ENCODE measurements at places on chromosomes 12 and 14.
A peak's percentile ranks its signal among the peaks of the same experiment; 100 is the strongest.

DNA sequence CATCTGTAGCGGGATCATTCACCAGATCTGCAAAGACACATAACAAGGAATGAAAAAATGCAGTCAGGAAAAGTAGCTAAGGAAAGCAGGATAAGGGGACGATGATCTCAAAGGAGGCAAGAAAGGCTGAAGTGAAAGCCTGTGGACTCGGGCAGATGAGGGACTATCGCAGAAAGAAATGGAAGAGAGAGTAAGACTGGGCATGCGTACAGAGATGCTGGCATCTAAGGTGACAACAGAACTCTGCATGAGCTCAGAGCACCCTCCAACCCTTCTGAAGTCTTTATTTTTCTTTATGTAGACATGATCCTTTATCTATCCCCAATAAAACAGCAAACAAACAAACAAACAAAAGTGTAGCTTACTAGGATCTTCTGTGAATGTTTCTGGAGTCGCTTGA is 7.2 kb downstream of the MFAP5 start:
- no peak for DNase-seq

- peak; percentile 92 for DNase-seq
Measured at GRCh38 chr12:87924149-87924548, 105.1 kb downstream of the C12orf50 start.

DNA sequence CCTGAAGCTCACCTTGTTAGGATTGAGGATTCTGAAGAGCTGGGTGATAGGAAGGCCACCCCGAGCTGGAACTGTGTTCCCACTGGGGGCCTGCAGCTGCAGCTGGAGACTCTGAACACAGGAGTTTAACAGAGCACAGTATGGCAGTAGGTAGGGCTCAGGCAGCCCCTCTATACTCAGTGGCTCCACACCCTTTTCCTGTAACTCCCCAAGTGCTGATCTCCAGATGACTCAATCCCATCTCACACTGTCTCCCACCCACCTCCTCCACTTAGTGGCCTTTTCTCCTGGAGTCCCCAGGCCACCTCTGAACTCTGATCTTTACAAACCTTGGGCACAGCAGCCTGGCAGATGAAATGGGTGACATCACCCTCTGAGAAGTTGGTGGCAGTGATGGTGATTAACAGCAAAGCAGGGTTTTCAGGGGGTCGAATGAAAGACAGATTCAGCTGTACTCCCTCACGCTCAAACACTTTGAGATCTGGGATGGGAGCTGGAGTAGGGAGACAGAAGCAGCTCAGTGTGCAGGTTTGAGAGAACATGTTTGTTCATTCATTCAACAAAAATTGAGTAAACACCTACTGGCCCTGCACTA is 4.0 kb downstream of the THTPA start:
- no peak for DNase-seq

DNA sequence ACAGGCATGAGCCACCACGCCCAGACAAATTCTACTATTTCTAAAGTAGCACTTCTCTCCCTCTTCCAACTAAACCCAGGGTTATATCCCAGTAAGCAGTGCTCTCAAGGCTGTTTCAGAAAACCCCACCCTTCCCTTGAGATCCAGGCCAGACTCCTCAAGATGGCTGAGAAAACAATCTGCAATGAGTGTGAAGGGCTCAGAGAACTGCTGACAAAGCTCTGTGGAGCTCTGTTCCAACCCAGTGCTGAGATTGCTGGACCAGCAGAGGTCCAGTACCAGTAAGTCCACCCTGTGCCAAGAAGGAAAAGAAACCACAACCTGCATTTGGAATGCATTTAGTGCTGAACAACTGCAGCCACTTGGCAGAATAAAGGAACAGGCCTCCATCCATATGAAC is 3.7 kb upstream of the IFFO1 start:
- DNase-seq = no peak

- DNase-seq = no peak
Measured at GRCh38 chr12:117231750-117232149, 41.5 kb upstream of the FBXO21 start.

DNA sequence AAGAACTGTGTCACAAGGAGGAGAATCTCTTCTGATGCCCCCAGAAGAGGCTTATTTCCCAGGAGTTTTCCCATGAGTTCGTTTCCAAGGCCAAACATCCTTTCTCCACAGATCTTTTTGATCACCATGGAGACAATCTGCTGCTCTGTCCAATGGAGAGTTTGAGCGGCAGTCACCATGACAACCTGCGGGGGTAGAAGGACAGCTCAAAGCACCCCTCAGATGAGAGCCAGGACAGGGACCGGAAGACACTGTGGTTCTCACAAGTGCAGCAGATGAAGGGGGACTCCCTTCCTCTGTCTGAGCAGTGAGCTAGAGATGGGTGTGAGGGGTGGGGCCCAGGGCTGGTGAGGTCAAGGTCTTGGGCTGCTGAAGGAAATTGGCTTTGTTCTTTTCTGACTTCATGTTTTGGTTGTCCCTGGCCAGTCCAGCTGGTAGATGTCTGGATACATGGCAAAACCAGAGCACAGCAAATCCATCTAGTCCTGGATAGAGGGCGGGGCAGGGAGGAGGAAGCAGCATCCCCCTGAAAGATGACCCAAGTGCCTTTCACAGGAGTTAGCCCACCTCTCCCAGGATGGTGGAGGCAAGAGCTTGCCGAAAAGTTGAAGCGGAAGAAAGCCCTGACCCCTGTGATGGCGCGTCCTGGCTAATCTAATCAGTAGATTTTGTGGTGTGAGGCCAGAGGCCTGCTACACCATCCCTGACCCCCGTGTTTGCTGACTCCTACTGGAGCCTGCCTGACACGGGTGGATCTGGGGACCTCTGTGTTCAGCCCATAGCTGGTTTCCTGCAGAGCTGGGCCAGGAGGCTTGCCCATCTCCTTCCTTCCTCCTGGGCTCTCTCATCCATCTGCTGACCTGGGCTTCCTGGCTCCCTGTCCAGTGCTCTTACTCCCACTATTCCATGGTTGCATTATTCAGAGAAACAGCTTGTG is 24.4 kb downstream of the DHRS2 start:
- no peak for DNase-seq

- DNase-seq = no peak
Measured at GRCh38 chr14:103899316-103899715, 28.9 kb upstream of the TDRD9 start.

DNA sequence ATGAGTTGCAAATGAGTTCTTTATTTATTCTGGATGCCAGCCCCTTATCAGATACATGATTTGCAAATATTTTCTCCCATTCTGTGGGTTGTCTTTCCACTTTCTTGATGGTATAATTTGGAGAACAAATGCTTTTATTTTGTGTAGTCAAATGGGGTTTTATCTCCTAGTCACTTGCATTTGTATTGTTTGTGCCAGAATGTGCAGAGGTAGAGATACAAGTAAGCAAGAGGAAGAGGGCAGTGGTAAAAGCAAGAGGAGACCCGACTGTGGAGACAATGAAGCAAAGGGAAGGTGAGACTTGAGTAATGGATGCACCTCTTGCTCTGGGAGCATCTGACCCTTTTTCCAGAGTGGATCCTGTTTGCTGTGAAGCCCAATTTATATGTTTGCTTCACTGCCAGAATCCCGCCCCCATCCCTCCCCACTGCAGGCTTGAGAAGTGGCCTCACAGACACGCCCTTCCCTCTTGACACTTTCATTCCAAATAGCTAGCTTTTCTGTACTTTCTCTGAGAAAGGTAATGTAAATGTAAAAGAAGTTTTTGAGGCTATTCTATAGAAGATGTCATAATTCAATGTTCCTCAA is 786 bp upstream of the PFKM start:
- peak; percentile 30 for DNase-seq

DNA sequence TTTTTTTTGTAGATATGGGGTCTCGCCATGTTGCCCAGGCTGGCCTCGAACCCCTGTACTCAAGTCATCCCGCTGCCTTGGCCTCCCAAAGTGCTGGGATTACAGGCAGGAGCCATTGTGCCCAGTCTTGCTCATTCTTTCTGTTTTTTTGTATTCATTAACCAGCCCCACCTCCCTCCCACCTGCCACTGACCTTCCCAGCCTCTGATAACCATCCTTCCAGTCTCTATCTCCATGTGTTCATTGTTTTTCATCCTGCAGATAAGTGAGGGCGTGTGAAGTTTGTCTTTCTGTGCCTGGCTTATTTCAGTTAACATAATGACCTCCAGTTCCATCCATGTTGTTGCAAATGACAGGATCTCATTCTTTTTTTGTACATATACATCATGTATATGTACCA is 19.0 kb downstream of the MYL2 start:
- no peak for DNase-seq

DNA sequence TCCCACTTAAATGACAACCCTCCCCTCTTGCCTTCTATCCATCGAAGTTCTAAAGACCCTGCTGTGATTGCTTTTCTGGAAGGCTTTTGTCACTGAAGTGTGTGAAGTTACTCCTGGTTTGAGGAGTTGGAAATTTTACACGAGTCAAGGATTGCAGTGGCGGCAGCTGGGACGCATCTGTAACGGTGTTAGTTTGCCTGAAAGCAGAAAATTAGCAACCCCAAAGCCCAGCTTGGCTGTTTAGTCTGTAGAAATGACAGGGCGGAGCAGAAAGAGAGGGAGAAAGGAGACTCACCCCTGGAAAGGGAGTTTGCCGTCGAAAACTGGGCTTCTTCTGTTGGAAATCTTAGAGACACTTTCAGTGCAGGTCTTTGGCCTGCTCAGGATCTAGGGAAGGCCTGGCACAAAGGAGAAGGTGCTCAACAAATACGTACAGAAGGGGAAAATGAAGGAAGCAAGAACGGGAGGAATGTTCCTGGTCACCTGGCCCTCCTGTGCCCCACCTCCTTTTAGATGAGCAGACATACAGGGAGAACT is 931 bp upstream of the MYF5 start:
- DNase-seq = peak; percentile 66

- DNase-seq = peak; percentile 43
Measured at GRCh38 chr12:45557016-45557415, 172.5 kb upstream of the ARID2 start.

GRCh38 chr12:76450690-76451089 is 102.5 kb upstream of the BBS10 start:
- no peak for DNase-seq

- DNase-seq = no peak
Measured at GRCh38 chr12:31929027-31929526, 30.1 kb upstream of the RESF1 start.

- DNase-seq = peak; percentile 91
Measured at GRCh38 chr12:3137268-3137781, 60.1 kb downstream of the TSPAN9 start.

DNA sequence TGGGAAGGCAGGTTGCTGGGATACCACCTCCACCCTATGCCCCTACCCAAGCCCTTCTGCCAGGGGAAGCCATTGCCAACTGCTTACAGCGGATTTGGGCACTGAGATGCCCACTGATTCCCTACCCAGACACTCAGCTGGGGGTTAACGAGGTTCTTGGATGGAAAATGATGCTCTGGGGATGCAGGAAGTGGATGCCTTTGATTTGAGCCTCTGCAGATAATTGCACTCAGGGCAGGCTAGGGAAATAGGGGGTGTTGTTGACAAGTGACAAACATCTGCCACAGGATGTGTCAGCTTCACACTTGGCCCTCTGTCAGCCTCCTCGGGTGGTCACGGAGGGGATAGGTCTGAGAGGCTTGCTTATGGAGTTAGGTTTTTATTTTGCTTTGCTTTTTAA is 57.4 kb downstream of the RPH3A start:
- no peak for DNase-seq

DNA sequence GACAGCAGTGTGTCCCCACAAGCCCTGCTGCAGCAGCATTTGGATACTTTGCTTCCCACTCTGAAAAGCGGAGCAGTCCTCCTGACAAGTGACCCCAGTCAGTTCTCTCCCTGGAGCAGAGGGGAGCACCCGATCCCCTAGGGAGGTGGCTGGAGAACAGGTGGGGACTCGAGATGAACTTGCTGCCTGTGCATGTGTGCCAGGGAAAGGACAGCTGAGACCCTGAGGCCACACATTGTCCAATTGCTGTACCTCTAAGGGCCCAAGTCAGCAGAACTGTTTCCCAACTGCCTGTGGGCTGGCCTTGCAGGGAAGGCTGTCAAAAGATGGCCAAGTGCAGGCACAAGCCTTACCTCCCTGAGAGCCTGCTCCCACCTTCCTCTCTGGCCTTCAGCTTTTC is 55.1 kb downstream of the IFT43 start:
- peak; percentile 48 for DNase-seq

DNA sequence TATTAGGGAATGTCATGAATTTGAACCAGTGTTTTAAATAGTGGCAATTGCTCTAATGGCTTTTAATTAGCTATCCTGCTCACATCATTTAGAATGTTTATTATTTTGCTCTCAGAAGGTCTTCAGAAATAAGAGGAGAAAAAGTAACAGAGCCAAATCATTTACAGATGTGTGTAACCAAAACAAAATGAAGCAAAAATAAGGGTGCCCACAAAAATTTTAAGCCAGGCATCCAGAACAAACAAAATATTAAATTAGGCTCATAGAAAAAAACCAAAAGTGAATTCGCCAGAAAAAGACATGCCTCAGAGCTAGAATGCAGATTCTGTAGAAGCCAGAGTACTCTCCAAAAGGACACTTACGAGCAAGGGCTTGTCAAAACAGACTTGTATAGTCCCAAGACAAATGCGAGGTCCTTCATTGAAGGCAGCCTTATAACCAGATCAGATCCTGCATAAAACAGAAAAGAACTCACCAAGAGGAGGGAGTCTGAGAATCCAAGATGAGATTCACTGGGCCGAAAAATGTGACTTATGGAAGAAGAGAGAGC is 20.2 kb upstream of the SERPINA1 start:
- DNase-seq = no peak

GRCh38 chr14:39860596-39861228 is 428.5 kb upstream of the FBXO33 start:
- DNase-seq = no peak

- DNase-seq = no peak
Measured at GRCh38 chr12:6276956-6277620, 33.4 kb upstream of the PLEKHG6 start.

- no peak for DNase-seq
Measured at GRCh38 chr14:55772486-55772885, 192.5 kb downstream of the KTN1 start.

DNA sequence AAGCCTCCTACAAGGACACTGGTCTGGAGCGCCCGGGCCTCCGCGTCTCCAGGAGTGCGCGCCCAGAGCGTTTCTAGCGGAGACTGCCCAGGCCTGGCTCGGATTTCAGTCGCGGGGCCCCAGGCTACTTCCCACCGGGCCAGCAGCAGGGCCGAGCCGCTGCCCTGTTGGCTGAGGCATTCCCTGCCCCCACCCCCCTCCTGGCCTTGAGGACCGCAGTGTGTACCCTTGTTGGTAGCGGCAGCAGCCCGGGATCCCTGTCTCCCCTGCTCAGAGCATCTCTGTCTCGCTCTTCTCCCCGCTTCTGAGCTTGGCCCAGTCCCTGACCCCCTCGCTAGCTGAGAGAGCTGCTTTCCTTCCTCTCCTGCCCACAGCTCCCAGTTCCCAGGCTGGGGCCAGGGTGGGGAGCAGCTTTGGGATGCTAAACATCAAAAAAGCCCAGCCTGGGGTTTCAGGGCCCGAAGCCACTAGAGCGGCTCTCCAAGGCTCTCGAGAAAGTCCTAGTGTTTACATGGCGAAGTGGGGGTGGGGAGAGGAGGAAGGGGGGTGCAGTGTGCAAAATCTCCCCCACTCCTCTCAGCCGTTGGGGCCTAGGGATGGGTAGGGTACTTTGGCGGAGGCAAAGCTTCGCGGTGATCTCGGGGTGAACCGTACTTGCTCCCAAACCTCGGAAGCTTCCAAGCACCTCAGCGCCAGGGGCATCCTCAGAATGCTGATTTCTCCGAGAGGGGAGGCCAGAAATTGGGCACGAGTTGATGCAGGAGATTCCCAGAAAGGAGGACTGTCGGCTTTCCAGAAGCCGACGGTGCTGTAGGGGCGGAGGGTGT is 6.4 kb downstream of the NKX2-1 start:
- no peak for DNase-seq

- DNase-seq = no peak
Measured at GRCh38 chr12:56450241-56450640, 1.0 kb upstream of the TIMELESS start.

- DNase-seq = no peak
Measured at GRCh38 chr14:101853455-101854018, 92.0 kb downstream of the PPP2R5C start.
